ENCODE measurements at places on chromosomes 6 and 20.
A peak's percentile ranks its signal among the peaks of the same experiment; 100 is the strongest.

- DNase-seq, result peak; percentile 49
These were observed 94.2 kb upstream of the KCNK16 start for GRCh38 chr6:39416728-39417127.

DNA sequence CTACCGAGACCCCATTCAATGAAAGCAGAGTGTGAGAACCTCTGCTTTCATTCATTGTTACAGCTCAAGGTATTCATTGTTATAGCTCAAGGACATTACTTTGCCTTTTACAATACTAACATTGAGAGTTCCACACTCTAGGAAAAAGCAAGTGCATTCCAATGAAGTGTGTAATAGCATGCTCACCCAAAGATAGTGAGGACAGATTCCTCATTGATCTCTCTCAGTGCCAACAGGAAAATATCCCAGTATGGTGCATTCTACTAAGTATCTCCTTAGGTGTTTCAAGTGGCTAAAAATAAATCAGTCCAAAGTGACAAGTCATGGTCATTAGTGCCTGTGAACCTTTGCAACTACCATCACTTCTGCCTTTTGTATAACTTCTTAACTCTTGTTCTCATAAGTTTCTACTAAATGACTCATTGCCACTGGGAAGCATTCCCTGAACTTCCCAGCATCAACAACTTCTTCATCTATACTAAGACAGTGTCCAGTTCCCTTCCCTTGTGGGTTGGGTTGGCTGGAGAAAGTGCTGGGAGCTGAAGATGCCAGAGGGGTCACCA is 140.7 kb upstream of the STXBP5 start:
- DNase-seq, result peak; percentile 49

GRCh38 chr20:17849901-17850683 is 118.5 kb downstream of the SNX5 start:
- peak; percentile 84 for DNase-seq

- no peak for DNase-seq
These were observed 196.2 kb upstream of the THEMIS start for GRCh38 chr6:128097009-128097408.

- DNase-seq, result no peak
These were observed 3.9 kb upstream of the TEAD3 start for GRCh38 chr6:35500782-35501181.

- no peak for DNase-seq
These were observed 110.5 kb downstream of the VEGFA start for GRCh38 chr6:43880236-43881137.

GRCh38 chr6:167404385-167405049 is 79.6 kb downstream of the TTLL2 start:
- no peak for DNase-seq

DNA sequence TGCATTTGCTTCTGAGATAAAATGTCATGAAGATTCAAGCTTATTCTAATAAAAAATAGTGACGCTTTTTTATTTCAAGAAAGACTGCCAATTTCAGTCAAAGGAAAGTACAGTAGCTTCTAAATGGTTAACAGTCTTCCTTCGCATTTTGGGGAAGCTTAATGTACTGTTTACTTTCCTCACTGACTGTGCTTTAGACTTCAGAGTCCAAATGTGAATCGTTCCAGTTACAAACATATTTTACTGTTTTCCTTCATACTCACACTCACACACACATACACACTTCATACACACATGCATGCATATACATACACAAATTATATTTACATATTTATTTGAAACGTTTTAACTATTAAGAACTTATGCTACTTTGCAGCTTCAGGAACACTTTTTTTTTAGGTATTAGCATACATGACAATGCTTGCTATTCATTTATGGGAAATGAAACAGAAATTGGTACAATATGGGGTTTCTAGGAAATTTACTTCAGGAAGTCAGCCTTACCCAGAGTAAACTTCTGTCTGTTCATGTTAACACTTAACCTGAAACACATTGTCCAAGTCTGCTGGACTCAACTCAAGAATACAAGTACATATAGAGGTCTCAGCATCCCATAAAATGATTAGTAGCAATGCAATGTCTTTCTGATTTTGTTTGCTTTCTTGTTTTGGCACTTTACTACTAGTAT is 145.4 kb downstream of the RPS12 start:
- no peak for DNase-seq

- no peak for DNase-seq
These were observed 46.4 kb downstream of the HEBP2 start for GRCh38 chr6:138450445-138450844.

GRCh38 chr6:137036566-137037300 is 8.0 kb downstream of the IL20RA start:
- no peak for DNase-seq

GRCh38 chr20:1946442-1946761 is 47.5 kb downstream of the PDYN start:
- DNase-seq, result no peak

- no peak for DNase-seq
These were observed 8.3 kb downstream of the MDGA1 start for GRCh38 chr6:37689381-37689780.

- no peak for DNase-seq
These were observed 670 bp upstream of the COL11A2 start for GRCh38 chr6:33192671-33193602.

- no peak for DNase-seq
These were observed 288.5 kb upstream of the STXBP5 start for GRCh38 chr6:146915671-146916127.

DNA sequence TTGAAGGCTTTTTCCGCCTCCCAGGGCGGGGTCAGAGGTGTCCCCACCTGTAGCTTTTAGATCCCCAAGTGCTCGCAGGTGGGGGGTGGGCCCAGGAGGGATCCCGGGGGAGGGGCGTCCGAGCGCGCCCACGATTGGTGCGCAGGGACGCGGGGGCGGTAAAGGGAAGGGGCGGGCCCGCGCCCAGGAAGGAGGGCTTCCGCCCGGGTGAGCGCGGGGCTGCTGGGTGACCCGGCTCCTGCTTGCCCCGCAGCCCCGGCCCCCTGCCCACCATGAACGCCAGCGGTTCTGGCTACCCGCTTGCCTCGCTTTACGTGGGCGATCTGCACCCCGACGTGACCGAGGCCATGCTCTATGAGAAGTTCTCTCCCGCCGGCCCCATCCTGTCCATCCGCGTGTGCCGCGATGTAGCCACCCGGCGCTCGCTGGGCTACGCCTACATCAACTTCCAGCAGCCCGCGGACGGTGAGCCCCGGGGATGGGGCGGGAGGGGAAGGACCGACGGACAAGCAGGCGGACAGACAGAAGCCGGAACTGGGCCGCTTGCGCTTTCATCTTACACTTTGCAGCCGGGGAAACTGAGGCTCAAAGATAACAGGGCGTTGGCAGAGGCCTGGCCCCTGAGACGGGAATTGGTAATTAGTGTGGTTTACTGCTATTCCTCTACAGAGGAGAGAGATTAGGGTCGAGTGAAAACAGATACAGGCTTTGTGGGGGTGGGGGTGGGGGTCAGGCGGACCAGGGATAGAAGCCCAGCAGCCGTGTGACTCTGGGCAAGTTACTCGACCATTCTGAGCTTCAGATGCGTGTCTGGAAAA is at the start of gene PABPC1L:
Gene PABPC1L, plus strand, starts transcription at position 189 of the 818 bp plus-strand sequence. Its CDS starts 84 bp downstream, at position 273.
- DNase-seq, result no peak

- no peak for DNase-seq
These were observed 50.4 kb downstream of the RIN2 start for GRCh38 chr20:19808498-19808897.

- DNase-seq, result no peak
These were observed 5.6 kb downstream of the GDF5 start for GRCh38 chr20:35432430-35432735.

DNA sequence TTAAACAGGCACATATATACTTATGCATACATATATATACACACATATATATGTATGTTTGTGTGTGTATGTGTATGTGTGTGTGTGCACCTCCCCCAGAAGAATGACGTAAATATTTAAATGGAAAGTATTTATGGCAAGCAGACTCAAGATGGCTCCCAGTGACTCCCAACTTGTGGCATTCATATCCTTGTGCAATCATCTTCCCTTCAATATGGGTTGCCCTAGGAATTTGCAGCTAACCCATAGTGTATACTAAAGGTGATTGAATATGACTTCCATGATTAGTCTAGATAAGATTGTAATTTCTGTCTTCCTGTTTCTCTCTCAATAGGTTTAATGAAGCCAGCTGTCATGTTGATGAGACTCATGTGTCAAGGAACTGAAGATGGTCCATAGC is 127.6 kb downstream of the TRDN start:
- DNase-seq, result no peak

DNA sequence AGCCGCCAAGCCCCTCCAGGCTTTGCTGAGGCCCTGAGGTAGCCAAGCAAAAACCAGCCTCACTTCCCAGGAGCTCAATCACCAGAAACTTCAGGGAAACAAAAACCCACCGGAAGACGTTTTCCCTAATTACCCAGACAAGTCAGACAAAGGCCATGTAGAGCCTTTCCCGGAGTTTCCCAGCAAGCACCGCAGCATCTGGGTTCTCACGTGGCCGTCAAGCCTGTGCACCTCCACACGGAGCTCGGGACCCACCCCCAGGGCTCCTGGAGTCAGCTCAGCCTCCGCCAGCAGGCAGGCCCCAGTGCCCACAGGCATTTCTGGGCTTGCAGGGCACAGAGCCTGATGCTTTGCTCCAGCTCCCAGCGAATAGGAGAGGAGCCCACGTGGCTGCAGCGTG is 10.1 kb upstream of the MRGBP start:
- DNase-seq, result no peak

GRCh38 chr6:79813854-79814709 is 133.3 kb downstream of the ELOVL4 start:
- DNase-seq, result peak; percentile 10

DNA sequence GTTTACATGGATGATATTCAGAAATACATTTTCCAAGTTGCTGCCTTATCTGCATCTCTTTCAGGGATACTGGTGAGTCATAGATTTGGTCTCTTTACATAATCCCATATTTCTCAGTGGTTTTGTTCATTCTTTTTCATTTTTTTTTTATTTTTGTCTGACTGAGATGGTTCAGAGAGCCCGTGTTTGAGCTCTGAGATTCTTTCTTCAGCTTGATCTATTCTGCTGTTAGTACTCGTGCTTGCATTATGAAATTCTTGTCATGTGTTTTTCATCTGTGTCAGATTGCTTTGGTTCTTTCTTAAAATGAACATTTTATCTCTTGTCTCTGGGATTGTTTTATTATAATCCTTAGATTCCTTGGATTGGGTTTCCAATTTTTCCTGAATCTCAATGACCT is 317.3 kb downstream of the DOK5 start:
- no peak for DNase-seq

GRCh38 chr20:51423290-51423667 is 119.2 kb downstream of the NFATC2 start:
- DNase-seq, result no peak

- peak; percentile 89 for DNase-seq
These were observed 313.7 kb upstream of the TBX18 start for GRCh38 chr6:85078058-85078457.

DNA sequence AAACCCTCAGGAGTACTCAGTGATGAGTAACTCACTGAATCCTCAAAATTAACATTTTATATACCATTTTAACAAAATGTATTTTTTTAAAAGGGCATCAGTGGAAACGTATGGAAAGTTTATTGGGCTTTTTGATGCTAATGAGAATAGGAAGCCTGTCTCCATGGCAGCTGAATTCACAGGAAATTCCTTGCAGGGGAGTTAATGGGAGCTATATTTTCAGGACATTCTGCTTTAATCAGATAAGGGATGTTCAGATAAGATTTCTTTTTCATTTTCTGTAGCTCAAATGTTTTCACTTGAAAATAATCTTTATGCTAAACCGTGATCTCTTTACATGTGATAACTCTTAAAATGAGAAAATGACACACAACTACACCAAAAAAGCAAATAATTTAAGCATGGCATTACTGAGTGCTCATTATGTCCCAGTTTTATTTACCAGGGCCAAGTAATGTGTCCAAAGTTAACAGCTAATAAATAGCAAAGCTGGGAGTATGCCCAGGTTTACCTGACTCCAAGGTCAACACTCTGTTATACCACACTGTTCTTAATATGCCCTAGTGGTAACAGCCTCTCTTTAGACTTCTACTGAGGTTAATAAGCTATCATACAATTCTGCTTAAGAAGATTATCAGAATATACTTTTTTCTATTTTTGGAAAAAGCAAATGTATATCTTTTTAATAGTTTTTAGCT is 348.1 kb downstream of the GRIK2 start:
- DNase-seq, result no peak

DNA sequence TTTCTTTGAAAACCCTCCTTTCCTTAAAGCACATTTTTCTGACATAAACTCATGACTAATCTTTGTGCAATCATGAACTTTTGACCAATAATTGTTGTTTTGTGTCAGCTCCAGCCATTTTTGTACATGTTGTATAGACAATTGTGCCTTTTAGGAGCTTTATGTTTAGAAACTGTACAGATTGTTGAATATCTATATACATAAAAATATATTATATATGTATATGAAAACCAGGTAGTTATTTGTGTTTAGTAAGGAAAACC is 125.7 kb upstream of the EDN1 start:
- DNase-seq, result no peak

- no peak for DNase-seq
These were observed 26.8 kb upstream of the EDN1 start for GRCh38 chr6:12263403-12263802.

GRCh38 chr20:54276577-54277169 is 68.8 kb downstream of the PFDN4 start:
- DNase-seq, result no peak

- peak; percentile 28 for DNase-seq
These were observed 838.0 kb downstream of the DHX35 start for GRCh38 chr20:39800111-39800510.

GRCh38 chr20:23520185-23520584 is 29.3 kb downstream of the CST8 start:
- no peak for DNase-seq

DNA sequence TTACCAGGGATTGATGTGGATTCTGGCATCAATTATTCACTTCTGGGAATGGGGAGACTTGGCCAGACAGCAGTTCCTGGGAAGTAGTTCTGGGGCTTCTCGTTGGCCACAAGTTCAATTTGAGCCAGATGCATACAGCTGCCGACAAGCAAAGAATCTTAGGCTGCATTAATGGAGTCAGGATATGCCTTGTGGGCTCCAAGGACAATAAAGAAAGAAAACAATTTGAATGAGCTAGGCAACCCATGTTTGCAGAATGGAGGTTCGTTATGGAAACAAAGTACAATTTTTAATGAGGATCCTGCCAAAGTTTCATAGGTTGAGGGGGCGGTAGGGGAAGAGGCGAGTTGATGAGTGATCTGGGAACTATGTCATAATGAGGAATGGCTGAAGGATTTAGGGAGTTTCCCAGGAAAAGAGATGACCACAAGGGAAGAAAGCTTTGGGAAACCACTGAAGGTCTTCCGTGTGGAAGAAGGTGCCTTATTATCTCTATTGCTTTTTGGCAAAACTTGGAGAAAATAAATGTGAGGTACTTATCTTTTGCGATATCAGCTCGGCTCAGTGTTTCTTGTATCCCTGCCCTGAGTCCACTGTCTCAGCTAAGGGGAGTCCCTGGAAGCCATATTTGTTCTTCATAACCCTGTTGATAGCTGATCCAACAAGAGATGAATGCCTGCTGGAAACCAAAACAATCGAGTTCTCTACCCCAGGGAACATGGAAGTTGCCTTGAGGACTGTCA is 181.0 kb upstream of the ZNF217 start:
- DNase-seq, result peak; percentile 85

- no peak for DNase-seq
These were observed 109.3 kb upstream of the FAM83B start for GRCh38 chr6:54737247-54737646.
